ENCODE measurements at places on chromosomes 4 and X.

- no peak overlapping the region for H3K4me3 ChIP-seq
- H3K4me1 ChIP-seq: no peaks in the 10 kb centered on the region
- DNase-seq: no peak
- H3K27ac ChIP-seq: no peak overlapping the region
- H3K27me3 ChIP-seq: no peaks in the 10 kb centered on the region
Measured at GRCh38 chr4:142741995-142742394, 104.1 kb downstream of the INPP4B start.

DNA sequence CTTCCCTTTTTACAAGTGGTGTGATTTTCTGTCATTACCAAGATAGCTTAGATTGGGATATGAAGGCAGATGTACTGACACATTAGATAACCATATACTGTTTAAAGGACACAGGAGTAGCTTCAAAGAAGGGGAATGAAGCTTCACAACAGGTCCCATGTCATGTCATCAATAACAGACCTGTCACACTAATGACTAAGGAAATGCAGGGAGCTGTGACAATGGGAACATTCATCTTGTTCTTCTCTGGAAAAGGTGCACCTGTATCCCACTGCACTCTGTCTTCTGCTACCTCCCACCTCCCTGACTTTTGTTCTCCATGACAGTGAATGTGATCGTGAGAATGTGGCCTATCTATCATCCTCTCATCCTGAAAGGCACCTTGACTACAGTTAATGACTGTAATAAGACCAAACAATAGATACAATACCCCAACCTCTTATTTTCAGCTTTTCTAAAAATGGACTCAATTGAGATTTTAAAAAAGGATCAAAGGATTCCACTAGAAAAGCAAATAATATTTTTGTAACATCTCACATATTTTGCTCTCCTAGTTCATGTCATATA lies 472.5 kb downstream of the STPG2 start:
- no peak overlapping the region for H3K4me3 ChIP-seq
- H3K36me3 ChIP-seq: no peaks in the 10 kb centered on the region
- no peak for DNase-seq
- no peaks in the 10 kb centered on the region for H3K27me3 ChIP-seq

DNA sequence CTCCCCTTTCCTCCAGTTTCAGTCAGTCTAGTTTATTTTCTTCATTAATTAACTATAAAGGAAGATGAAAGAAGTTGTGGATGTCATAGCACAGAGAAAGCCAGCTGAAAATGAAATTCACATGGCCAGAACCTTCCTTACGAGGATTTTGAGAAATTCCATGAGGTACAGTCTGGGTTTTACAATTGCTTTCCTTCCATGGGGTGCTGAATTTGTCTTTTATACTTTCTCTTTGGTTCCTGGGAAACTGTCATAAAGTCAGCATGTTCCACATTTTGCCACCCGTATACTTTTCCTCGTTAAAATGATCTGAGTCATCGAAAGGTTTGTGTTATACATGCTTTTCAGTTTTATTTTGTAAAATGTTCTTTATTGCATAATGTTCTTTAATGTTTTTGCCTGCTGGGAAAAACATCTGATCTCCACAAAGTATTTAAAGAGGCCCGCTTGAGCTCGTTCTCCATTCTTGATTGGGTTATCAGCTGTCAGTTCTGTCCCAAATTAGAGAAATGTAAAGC lies 78.1 kb upstream of the CLDN34 start:
- H3K36me3 ChIP-seq: no peaks in the 10 kb centered on the region
- DNase-seq: no peak
- H3K27me3 ChIP-seq: peaks cover 49% of the 10 kb centered on the region
- H3K27ac ChIP-seq: no peak overlapping the region
- no peaks in the 10 kb centered on the region for H3K4me1 ChIP-seq

DNA sequence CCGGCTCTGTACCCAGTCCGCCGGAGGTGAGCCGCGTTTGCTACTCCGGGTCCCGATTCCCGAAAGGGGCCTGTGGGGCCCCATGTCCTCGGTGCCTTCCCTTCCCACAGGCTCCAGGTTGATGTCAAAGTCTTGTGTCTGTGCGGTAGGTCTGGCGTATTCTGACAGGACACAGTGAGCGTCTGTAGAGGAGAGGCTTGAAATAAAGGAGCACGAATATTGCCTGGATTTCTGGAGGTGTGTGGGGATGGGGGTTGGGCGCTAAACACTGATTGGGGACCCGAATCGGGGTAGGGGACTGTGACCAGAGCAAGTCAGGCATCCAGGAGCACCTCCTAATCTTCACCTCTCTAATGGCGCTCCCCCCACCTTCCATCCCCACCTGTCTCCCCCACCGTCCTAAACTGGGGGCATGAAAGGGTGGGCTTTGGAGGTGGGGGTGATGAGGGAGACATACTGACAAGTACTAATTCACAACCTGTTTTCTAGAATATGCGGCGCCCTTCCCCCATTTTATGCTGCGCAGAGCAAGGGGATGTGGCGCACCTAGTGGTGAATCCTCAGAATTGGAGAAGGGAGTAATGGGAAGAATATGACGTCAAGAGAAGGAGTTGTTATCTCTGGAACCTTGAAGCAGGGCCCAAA lies 855 bp downstream of the GPRASP2 start:
- DNase-seq: peak; percentile 34
- H3K27me3 ChIP-seq: peaks cover 47% of the 10 kb centered on the region
- H3K27ac ChIP-seq: no peak overlapping the region

- H3K27me3 ChIP-seq: peaks cover 14% of the 10 kb centered on the region
- DNase-seq: no peak
- no peaks in the 10 kb centered on the region for H3K36me3 ChIP-seq
- peaks cover 1% of the 10 kb centered on the region for H3K4me1 ChIP-seq
- no peak overlapping the region for H3K27ac ChIP-seq
Measured at GRCh38 chrX:18377796-18378195, 23.3 kb upstream of the SCML2 start.

- no peak overlapping the region for H3K4me3 ChIP-seq
- DNase-seq: no peak
- no peaks in the 10 kb centered on the region for H3K27me3 ChIP-seq
- no peaks in the 10 kb centered on the region for H3K36me3 ChIP-seq
Measured at GRCh38 chr4:1788254-1788973, 4.7 kb upstream of the FGFR3 start.
